ENCODE measurements at places on chromosomes 12 and 14.

GRCh38 chr12:59834659-59835474 lies 239.0 kb downstream of the SLC16A7 start:
- peak; percentile 17 for DNase-seq

DNA sequence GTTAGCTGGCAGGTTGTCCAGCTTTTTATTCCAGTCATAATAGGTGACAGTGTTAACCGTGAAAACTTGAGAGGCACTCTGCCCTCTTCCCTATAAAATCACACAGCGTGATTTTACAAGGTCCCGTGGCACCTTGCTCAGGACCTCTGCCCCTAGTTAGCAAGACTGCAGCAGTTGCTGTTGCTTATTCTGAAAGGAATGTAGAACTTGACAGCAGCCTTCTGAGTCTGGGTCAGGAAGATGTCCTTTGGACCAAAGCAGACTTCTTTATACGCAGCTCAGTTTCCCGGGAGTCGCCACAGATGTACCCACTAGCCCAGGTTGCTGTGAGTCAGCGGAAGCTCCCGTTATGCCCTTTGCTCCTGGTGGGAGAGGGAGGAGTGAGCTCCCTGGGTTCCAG lies 13.2 kb downstream of the PRKAB1 start:
- no peak for DNase-seq

DNA sequence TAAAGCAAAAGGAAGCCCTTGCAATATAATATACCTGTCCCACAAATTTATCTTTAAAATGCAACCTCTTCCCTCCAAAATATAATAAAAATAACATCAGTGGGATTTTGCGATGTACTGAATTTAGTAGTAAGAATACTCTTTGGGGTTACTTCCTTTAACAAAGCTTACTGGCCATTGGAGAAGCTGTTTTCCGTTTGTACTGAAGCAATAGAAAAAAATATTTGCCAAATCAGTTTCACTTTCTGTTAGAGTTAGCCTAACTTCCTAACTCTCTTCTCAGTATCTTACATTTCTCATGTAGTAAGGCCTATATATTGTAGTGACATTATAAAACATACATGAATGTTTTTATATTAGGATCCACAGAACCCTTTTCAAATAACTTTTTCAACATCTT lies 3.7 kb downstream of the MAX start:
- peak; percentile 43 for DNase-seq

- DNase-seq: no peak
These were observed 110.6 kb downstream of the ADCK1 start for GRCh38 chr14:77910506-77910905.

GRCh38 chr14:22580625-22581024 lies 8.4 kb downstream of the DAD1 start:
- no peak for DNase-seq

DNA sequence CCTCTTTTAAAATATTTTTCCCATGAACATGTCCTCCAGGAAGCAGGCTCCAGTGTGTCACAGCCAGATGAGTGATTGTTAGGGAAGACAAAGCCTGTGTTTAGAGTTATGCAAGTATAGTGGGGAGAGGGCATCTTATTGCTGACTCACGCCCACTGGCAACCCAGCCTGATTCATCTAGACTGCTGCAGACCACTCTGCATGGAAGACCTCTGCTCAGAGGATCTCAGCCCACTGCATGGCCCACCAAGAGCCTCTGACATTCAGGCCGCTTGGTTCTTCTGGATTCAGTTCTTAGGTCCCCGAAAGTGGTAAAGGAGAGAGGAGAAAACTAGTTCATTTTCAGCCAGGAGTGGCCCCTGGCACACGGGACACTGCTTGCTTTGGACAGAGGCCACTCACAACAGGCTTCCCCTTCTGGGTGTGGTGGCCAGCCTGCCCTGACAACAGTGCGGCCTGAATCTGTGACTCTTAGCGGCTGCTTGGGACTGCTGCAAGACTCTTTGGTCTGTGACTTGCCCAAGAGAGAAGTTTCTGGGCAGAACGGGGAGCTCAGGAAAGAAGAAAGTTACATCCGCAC lies 266.3 kb downstream of the ZFP36L1 start:
- no peak for DNase-seq

DNA sequence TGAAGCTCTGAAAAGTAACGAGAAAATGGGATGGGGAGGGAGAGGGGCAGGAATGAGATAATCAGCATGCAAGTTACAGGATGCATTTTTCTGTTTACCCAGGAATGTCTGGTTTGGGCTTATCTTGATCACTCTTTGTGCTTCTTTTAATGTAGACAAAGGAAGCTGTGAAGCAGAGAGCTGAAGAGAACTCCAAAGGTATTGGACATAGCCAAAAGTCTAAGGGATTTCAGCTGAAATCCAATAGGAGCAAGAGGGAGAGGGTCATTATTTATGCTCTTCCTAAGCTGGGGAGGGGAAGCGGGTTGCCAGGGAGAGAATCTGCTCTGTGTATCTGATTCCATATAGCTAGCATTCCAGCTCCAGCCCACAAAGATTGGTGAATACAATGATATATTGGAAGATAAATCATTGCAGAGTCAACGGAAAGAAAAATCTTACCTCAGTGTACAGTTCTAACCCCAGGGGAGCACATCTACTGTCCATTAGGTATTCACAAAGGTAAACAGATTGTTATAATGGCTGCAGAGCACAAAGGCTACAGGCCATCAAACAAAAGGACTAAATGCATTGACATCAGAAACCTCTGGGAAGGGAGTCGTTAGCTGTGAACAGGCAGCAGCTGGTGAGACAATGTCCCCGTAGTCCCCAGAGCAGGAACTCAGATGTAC lies 61.0 kb upstream of the PELI2 start:
- no peak for DNase-seq

DNA sequence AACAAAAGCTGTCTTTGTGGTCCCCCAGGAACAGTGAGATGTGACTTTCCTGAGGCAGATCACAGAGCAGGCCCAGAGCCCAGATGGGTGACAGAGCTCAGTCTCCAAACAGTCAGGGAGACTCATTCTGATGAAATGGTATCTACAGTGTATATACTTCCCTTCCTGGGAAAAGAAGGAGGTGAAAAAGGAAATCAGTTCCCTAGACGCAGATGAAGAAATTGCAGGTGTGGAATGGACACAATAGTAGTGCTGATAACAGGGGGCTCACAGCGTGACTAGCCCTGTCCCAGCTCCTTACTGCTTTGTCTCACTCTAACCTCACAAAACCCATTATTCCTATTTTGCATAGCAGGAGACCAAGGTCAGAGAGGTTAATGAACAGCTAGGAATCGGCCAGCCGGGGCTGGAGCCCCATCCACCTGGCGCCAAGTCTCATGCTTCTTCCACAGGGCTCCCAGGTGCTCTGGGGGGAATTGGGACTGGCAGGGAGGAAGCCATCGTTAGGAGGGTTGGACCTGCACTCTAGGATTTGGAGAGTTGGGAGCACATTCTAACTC lies 11.9 kb downstream of the KCNH3 start:
- no peak for DNase-seq

GRCh38 chr12:94429633-94430032 lies 30.0 kb downstream of the CEP83 start:
- no peak for DNase-seq

- DNase-seq: no peak
These were observed 452.2 kb downstream of the IPO8 start for GRCh38 chr12:30243426-30243825.

DNA sequence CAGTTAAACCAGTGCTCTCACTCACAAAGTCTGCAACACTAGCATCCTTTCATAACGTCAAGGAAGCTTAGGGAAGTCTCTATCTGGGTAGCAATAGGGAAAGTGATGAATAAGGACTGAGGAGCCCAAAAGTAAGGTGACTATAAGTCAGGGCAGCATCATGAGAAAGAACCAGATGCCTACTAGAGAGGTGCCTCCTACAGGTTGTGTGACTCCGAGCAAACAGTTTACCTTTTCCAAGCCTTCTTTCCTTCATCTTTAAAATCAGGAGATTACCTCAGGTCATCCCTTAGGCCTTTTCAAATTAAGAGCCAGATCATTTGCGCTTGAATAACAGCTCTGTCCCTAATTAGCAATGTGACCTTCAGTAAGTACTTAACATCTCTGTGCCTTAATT lies 40.2 kb downstream of the RTN1 start:
- DNase-seq: no peak

DNA sequence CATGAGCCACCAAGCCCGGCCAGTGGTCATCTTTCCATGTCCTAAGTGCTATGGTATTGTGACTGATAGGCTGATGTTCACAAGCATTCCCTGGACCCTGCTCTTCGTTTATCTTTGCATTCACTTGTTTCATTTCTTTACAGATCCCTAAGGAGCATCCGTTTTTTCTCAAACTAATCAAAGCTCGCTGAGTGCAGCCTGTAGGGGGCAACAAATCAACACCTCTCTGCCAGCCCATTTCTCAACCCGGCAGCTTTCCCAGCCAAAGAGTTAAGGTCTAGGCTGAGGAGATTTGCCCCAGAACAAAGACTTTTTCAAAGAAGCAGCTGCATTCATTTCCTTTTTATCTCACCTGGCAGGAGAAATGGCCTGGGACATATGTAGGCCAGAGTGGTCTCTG lies 12.1 kb downstream of the SIRT4 start:
- DNase-seq: no peak

DNA sequence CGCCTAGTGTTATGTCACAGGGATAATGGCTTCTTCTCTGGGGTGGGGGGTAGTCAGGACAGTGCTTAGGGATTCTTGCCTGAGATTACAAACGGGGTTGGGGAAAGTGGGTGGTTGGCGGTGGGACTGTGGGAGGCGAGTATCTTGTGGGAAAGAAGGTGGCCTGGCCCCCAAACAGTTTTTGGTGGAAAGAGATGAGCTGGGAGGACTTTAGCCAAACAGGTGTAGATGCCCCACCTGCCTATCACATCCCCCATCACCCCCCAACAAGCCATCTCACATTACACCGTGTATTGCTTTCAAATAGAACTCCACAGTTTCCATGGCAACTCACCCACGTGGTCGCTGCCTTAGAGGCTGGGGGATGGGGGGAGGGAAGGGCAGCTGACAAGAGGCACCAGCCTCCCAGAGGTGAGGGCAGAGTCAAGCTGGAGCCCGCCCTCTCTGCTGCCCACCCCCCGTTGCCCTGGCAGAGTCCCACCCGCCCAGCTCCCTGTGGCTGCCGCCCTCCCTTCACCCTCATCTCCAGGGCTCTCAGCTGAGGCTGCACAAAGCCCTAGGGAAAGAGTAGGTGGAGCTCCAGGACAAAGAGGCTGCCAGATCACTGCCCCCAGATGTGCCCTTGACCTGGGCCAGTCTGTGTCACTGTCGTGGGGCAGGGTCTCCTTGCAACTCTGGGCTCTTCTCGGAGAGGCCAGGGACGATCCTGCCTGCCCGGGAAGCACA lies 98.3 kb downstream of the LRRC74A start:
- DNase-seq: no peak
